Stimulated activated CD8-positive, alpha-beta memory T cell treated with anti-CD3 and anti-CD28 coated beads, Interleukin-4, amount 100 ng/mL, for 48 hours (primary cell): ENCODE measurements at places on chromosomes 2 and 18.
A peak's percentile ranks its signal among the peaks of the same experiment; 100 is the strongest.

DNA sequence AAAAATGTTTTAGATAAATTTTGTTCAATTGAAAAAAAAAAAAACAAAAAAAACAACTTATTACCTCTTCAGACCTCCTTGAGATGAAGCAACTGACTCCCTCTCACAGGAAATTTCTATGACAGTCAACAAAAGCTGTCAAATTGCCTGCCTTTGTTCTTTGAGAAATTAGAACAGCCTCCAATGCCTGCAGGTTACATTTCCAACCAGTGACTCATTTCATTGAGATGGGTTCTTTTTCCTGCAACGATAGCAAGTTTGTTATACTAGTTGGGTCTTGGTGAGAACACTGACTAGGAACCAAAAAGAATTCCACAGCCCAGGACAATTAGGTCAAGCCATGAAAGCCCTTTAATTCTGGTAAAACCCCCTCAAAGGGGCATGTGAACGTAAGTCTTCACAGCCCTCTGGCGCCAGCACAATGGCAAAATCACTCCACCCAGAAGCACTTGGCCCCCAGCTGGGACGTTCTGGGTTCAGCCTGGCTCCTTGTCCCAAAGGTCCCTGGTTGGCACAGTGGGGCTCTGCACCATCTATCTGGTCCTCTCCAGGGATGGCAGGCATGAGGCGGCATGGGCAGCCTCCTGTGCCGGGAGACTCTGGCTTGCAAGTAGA is 87.0 kb downstream of the SPP2 start:
- DNase-seq: no peak

DNA sequence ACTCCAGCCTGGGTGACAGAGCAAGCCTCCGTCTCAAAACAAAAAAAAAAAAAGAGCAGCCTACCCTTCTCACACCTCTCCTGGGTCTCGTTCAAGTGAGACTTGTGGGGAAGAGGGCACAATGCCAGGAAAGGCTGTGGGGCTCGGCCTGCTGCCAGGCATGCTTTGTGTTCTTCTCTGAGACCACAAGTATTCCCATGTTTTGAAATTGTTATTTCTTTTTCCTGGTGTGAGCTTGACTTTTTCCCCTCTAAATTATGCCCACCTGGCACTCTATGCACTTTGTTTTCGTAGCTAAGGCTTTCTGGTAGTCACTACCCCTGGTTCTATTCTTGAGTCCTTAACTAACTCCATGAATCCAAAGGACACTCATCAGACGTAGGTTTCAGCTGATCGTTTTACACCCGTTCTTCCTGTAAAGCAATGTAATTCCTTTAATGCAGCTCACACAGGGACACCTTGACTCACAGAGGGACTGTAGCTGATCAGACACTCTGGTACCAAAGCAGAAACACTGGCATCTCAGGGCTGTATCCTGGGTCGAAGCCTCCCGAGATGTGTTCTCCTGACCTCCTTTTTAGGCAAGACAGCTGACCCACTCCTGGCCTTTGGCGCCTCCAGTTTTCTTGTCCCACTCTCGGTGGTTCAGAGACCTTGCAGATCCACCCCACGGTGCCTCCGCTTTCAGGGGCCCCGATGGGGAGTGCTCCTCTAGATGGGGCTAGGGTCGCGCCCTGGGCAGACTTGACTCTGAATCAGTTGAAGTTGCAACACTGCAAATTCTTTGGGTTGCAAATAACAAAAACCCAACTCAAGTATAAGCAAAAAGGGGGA is 193.3 kb upstream of the AGAP1 start:
- no peak for DNase-seq

DNA sequence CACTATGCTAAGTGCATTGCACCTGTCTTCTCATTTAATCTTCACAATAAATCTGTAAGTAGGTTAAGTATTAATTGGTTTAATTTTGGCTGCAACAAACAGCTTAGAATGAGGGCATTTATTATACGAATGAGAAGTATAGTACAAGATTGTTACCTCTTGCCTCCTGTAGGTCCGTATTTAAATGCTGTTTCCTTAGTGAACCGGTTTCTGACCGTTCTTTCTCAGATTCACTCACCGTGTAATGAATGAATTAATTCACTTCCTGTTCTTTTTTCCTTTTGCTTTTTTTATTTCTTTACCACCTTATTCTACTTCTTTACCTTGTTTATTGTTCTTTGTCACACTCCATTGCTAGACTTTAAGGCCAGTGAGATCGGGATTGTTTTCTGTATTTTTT is 153.8 kb upstream of the RASGRP3 start:
- DNase-seq: no peak

GRCh38 chr2:28250006-28250405 is 142.7 kb upstream of the FOSL2 start:
- no peak for DNase-seq

- no peak for DNase-seq
Measured at GRCh38 chr18:11983592-11983991, 2.3 kb downstream of the IMPA2 start.

DNA sequence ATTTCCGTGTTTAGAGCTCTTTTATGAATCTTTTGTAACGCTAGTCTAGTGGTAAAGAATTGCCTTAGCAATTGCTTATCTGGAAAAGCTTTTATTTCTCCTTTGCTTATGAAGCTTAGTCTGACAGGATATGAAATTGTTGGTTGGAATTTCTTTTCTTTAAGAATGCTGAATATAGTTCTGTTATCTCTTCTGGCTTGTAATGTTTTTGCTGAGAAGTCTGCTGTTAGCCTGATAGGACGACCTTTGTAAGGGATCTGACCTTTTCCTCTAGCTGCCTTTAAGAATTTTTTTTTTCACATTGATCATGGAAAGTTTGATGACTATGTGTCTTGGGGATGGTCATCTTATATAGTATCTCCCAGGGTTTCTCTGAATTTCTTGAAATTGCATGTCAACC is 101.1 kb downstream of the TRABD2A start:
- no peak for DNase-seq

DNA sequence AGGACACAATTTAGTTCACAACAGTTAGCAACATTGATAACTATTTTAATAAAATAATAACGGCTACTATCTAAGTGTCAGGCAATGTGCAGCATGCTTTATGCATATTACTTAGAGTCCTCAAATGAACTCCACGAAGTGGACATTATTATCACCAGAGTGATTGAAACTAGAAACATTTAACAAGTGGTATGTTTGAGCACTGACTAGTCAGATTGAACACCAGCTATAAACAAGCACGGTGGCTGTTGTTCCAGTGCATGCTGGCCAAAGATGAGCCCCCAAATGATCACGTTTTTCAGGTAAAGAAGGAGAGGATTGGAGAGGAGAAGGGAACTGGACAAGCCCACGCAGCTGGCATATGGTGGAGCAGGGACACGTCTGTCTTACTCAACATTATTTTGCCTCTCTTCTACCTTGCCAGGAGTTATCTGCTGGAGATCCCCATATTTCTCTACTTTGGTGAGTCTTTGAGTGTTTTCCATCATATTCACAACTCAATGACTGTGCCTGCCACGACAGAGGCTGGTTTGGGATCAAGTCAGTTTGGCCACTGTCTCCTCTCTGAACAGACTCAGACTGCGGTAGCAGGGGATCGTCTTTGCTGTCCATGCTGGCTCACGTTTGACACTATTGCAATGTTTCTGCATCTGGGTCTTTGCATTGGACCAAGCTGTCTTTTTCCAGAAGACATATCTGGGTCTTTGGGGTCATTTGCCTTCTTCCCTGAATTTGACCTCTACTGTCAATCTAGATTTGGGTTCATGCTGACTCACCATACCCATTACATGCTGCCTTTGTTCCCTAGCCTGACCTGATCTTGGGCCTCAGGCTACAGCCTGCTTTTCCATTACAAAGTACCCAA is 66.0 kb upstream of the ACSL3 start:
- DNase-seq: no peak

DNA sequence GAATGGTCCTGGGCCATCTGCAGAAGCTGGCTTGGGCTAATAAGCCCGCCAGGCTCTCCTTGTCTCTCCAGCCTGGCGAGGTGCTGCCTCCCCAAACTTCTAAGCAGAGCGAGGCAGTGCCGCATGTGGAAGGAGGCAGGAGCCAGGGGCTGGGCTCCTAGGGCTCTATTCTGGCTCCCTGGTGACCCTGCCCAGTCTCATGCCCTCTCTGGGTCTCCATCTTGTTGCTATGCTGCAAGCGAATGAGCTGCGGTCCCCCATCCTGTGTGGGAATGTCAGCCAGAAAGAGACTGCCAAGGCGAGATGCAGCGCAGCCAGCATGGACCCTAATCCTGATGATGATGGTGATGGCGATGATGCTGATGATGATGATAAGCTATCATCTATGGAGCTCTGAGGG is 48.7 kb downstream of the TNS1 start:
- no peak for DNase-seq

DNA sequence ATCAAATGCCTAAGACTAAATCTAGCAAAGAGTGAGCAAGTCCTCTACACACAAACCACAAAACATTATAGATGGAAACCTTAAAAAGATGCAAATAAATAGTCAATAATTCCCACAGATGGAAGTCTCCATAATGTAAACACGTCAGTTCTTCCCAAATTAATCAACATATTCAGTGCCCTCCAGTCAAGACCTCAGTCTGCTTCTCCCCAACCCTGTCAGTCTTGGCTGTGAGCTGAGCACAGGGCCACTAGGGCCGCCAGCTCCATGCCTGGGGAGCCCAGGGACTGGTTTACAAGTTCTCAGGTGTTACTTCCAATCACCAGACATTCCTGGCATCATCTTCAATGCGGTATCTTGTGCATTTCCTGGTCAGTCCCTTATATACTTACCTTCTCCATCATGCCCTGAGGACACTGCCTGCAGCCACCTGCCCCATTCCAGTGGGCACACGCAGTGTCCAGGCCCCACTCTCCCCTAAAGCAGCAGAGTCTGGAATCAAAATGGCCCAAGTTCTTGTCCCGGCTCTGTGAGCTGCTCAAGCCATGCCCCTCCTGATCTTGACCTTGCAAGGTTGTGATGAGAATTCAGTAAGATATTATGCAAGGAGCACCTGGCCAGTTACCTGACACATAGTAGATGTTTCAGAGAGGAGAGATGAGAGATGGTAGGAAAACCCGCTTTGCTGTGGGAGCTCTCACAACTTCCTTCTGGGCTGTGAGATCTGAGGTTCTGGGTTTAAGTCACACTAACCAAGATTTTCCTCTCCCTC is 207.9 kb upstream of the RAB6C start:
- DNase-seq: peak; percentile 4

DNA sequence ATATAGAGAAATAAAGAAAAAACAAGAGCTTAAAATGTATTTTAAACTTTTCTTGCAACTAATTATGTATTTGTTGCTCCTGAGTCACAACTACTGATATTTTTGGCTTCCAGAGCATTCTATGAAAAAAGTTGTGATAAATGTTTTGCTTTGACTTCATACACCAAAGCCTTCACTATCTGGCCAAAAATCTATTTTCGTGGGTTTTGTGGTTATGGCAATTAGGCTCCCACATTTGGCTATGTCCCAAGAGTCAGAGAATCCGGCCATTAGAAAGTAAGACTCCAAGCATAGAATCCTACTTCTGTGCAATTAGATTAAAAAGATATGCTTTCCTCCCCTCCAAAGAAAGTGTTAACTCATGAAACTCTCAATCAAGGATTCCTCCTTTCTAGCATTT is 1456.1 kb upstream of the ACVR2A start:
- DNase-seq: no peak

DNA sequence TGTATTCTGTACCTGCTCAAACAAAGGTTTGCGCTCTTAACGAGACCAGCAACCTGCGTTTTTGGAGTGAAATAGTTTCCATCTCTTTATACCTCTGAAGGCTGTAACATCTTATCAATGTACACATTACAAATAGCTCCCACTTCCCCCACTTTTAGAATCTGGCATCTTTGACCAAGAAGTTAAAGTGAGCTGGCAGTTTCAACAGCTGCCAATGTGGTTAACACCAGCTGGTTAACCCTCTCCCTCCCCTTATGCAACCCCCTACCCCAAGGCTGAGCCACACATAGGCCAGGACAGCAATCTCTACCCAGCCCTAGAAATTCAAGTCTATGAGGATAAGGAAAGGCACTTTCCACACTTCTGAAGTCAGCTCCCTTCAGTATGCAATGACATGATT is 2.2 kb upstream of the SERTAD2 start:
- no peak for DNase-seq

- peak; percentile 36 for DNase-seq
Measured at GRCh38 chr2:222813177-222813843, 47.5 kb upstream of the ACSL3 start.

- DNase-seq: no peak
Measured at GRCh38 chr18:49456794-49457193, 3.7 kb downstream of the DYM start.

DNA sequence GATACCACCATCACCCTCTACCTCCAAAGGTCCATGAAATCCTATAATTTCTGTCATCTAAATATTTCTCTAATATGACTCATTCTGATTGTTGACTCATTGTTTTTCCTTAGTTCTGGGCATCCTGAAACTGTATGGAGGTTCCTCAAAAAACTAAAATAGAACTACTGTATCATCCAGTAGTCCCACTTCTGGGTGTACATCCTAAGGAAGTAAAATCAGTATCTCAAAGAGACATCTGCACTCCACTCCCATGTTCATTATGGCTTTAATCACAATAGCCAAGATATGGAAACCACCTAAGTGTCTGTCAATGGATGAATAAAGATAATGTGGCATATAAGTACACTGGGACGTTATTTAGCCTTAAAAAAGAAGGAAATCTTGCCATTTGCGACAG is 125.8 kb upstream of the MYO3B start:
- DNase-seq: no peak

DNA sequence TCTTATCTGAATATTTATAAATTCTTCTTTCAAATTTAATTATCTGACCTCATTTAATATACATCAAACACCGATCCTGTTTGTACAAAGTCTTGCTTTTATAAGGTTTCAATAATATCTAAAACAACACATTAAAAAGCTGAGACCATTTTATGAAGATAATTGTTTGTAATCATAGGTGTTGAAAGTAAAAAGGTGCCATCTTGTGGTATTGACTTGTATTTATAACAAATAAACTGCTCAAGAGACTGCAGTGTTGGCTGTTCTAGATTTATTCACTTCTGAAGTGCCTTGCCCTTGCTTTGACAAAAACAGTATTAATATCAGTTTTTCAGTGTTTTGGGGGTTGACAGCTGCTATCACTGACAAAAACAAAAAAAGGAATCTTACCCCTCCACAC is 286.8 kb upstream of the HNMT start:
- no peak for DNase-seq

GRCh38 chr2:41741951-41742595 is 305.7 kb upstream of the PKDCC start:
- no peak for DNase-seq

DNA sequence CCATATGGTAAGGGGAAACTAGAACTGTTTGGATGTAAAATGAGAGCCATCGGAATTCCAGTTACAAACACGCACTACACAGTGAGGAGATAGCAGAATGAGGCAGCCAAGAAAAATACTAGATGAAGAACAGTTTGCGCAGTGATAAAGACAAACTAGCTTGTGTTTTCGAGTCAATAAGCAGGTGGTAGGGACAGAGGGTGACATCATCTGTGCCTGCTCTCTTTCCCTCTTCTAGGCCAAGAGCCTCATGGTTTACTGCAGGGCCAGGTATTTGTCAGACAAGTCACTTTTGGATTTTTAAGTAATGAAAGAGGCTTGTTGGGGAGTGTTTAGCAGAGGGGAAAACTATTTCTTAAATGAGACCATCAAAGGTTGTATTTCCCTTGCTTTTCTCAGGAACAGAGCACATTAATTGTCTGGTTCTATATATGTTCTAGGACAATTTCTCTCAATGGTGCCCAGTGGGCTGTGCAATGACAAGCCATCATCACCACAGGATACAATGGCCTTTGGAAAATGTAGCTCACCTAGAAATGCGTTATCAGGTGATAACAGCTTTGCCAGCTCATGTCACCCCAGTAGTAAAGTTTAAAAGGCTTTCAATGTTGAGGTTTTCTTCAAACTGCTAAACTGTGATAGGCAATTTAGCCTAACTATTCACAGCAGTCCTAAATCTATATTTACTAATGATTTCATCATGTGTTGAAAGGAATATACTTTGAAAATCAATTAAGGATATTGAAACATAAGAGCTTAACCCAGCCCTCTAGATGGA is 1210.3 kb upstream of the ZEB2 start:
- DNase-seq: no peak
